Smooth muscle cell of trachea (primary cell): ENCODE measurements at places on chromosomes 13 and 19. TPM values are rescaled to one million over a fixed set of nuclear protein-coding genes. Genes with fewer than 3 reads are reported as not detected.

ZNF723 gene
- not detected in 2 replicates for total RNA-seq

SMIM17 gene
- total RNA-seq, result 0.33 TPM in 1 of 2 replicates, not detected in the other

KCNN4 gene
- total RNA-seq, result 1.0 and 2.6 TPM in 2 replicates

ZNF534 gene
- 0.17 TPM in 1 of 2 replicates, not detected in the other for total RNA-seq

CGB2 gene
- total RNA-seq, result not detected in 2 replicates

B3GNT8 gene
- 3.5 and 4.5 TPM in 2 replicates for total RNA-seq

KLK7 gene
- total RNA-seq, result not detected in 2 replicates

KLC3 gene
- total RNA-seq, result under 0.01 TPM in 2 replicates

ZNF569 gene
- total RNA-seq, result 6.5 and 8.4 TPM in 2 replicates

MBD3L2 gene
- not detected in 2 replicates for total RNA-seq

FUT6 gene
- not detected in 2 replicates for total RNA-seq

FFAR3 gene
- total RNA-seq, result not detected in 2 replicates

CCDC70 gene
- not detected in 2 replicates for total RNA-seq
